ENCODE measurements at places on chromosomes 11 and 22.
A peak's percentile ranks its signal among the peaks of the same experiment; 100 is the strongest.

GRCh38 chr22:38218661-38219622 lies 17.1 kb downstream of the MAFF start:
- no peak for DNase-seq

DNA sequence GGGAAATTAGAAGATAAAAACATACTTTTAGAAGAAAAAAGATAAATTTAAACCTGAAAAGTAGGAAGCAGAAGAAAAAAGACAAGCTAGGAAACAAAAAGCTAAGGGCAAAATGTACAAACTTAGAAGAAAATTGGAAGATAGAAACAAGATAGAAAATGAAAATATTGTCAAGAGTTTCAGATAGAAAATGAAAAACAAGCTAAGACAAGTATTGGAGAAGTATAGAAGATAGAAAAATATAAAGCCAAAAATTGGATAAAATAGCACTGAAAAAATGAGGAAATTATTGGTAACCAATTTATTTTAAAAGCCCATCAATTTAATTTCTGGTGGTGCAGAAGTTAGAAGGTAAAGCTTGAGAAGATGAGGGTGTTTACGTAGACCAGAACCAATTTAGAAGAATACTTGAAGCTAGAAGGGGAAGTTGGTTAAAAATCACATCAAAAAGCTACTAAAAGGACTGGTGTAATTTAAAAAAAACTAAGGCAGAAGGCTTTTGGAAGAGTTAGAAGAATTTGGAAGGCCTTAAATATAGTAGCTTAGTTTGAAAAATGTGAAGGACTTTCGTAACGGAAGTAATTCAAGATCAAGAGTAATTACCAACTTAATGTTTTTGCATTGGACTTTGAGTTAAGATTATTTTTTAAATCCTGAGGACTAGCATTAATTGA lies 1.0 kb downstream of the MALAT1 start:
- DNase-seq, result no peak

GRCh38 chr11:91653079-91653754 lies 571.4 kb upstream of the FAT3 start:
- no peak for DNase-seq

- no peak for DNase-seq
Observed at GRCh38 chr22:48342732-48343131, 1484.9 kb downstream of the BRD1 start.

- DNase-seq, result no peak
Observed at GRCh38 chr11:33296695-33297094, 39.5 kb downstream of the HIPK3 start.

DNA sequence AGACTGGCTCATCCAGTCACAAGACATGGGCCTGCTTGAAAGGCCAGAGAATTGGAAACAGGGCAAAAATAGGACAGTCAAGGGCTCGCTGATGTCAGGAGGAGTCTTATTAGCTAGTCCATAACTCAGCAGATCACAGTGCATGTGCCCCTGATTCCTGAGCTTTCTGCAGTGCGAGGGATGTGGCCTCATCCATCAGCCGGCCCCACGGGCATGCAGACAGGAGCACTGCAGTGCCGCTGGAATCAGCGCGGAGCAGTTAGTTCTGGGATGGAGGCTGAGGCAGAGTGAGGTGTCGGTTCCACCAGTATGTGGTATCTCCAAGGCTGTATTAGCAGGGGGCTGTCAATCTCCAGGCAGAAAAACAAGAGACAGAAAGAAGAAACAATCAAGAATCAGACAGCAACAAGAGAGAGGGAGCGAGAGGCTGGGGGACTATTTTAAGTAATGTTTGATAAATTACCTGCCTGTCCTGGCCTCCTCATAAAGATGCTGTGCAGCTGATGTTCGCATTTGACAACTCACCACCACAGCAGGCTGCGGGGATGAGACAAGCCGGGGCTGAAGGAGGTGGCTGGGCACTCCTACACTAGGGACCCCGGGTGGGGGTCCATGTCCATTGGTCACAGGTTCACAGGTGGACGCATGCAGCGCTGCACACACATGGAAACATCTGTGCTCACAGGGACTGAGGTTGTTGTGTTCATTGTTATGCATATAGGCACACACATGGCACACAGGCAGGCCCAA lies 167.2 kb downstream of the TRIM29 start:
- DNase-seq, result no peak

DNA sequence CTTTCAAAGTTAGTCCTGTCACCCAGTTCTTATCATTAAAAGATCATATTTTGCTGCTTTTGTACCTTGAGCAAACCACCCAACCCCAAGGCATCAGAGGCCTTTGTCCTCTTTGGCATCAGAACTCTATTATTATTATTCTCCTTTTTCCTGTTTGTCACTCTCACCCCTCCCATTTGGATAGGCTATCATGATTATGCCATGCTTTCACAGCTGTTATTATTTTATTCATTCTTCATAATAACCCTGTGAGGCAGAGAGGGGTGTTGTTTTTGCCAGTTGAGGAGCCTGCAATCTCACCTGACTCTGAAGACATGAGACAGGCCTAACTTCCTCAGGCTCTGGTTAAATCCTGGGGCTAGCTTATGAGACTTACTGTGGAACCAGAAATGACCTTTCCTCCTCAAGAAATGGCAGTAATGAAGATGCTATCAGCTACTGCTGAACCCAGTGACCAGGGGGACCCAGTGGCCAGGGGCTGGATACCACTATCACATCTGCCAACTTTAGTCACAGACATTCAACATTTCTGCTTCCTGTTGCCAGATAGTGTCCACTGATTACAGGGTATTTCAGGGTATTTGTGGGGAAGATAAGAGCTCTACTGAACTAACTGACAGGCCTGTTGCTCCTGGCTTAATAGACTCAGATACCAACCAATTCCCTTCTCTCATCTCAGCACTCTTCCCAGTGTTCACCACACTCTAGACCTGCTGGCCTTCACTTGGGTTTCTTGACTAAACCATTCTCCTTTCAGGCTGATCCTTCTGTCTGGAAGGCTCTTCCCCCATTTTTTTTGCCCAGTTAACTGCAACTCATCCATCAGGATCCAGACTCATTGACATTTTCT lies 11.8 kb upstream of the SWAP70 start:
- DNase-seq, result no peak

- DNase-seq, result no peak
Observed at GRCh38 chr11:19558189-19558986, 154.2 kb upstream of the NAV2 start.

GRCh38 chr11:14029440-14029839 lies 66.9 kb downstream of the SPON1 start:
- no peak for DNase-seq

DNA sequence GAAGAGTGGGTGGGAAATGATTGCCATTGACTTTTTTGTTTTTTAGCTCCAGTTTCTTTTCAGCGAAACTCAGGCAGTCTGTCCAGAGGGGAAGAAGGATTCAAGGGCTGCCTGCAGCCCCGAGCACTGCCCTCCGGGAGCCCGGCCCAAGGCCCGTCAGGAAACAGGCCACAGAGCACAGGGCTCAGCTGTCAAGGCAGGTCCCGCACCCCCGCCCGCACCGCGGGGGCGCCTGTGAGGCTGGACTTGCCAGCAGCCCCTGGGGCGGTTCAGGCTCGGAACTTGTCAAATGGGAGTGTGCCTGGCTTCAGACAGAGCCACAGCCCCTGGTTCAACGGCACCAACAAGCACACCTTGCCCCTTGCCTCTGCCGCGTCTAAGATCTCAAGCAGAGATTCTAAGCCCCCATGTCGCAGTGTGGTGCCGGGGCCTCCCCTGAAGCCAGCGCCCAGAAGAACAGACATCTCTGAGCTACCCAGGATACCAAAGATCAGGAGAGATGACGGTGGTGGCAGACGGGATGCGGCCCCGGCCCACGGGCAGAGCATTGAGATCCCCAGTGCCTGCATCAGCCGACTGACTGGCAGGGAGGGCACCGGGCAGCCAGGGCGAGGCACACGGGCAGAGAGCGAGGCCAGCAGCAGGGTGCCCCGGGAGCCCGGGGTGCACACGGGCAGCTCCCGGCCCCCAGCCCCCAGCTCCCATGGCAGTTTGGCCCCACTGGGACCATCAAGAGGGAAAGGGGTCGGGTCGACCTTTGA lies 8.6 kb downstream of the IRF7 start:
- DNase-seq, result no peak

GRCh38 chr11:45646275-45646927 lies 19.0 kb downstream of the CHST1 start:
- DNase-seq, result no peak

- DNase-seq, result no peak
Observed at GRCh38 chr11:60905551-60906113, 753 bp downstream of the PRPF19 start.

- no peak for DNase-seq
Observed at GRCh38 chr11:13016415-13016814, 7.3 kb downstream of the RASSF10 start.

DNA sequence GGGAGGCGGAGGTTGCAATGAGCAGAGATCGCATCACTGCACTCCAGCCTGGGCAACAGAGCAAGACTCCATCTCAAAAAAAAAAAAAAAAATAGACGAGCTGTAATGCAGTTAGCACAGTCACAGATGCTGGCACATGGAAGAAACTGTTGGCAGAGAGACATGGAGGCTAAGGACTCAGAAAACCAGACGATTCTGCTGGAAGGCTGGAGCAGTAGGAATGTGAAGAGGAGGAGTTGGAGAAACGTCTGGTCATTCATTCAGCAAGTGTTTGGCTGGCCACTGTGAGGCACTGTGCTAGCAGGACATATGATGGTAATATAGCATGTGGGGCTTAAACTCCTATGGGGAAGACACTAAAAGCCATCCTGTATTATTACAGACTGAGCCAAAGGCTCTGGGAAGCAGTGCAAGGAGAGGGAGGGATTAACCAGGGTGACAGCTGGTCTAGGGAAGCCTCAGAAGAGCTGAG lies 5.0 kb downstream of the UQCR10 start:
- DNase-seq, result no peak

DNA sequence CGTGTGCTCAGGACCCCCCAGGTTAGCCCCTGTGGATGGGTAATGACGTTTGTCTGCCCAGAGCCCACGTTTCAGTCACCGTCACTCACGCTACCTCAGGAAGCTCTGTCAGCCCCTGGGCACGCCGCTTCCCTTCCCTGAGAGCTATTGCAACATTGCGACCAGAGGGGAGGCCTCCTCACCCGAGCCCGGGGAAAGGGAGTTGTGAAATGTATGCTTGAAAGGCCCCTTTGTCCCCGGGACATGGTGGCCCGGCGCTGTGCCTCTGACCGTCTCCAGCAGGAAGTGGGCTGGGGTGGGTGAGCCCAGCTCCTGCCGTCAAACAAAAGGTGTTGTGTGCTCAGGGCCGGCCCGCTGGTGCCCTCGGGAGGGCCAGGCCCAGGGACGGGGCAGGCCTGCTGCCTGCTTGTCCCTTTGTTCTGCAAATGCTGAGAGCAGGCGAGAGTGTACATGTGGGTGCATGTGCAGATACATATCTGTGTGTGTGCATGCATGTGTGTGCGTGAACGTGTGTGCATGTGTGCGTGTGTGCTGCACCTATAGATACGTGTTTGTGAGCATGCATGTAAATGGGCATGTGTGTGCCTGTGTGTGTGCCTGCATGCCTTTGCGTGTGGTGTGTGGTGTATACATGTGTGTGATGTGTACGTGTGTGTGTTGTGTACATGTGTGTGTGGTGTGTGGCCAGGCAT lies 1125.0 kb downstream of the BRD1 start:
- DNase-seq, result no peak

- peak; percentile 79 for DNase-seq
Observed at GRCh38 chr11:117072517-117073461, 25.4 kb downstream of the SIK3 start.

- DNase-seq, result no peak
Observed at GRCh38 chr11:129312730-129313503, 62.7 kb upstream of the BARX2 start.

GRCh38 chr22:37439347-37439746 lies 12.1 kb upstream of the ELFN2 start:
- no peak for DNase-seq

DNA sequence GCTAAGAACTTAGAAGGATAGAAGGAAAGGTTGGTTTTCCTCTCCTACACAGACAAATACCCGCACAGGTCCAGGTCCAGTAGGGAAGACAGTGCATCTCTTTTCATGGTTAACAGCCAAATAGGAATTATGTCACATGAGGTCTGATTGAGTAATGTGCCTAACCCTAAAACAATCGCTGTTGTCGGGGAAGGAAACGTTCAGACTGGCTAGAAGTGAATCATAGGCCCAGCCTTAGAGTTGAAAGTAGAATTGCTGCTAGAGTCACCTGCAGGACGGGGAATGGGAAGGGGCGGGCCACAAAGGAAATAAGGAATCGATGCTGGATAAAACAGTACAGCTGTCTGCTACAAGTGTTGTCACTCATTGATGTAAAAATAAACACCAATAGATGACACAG lies 12.4 kb upstream of the HTATIP2 start:
- no peak for DNase-seq

- DNase-seq, result no peak
Observed at GRCh38 chr11:85967457-85967856, 101.4 kb downstream of the PICALM start.

DNA sequence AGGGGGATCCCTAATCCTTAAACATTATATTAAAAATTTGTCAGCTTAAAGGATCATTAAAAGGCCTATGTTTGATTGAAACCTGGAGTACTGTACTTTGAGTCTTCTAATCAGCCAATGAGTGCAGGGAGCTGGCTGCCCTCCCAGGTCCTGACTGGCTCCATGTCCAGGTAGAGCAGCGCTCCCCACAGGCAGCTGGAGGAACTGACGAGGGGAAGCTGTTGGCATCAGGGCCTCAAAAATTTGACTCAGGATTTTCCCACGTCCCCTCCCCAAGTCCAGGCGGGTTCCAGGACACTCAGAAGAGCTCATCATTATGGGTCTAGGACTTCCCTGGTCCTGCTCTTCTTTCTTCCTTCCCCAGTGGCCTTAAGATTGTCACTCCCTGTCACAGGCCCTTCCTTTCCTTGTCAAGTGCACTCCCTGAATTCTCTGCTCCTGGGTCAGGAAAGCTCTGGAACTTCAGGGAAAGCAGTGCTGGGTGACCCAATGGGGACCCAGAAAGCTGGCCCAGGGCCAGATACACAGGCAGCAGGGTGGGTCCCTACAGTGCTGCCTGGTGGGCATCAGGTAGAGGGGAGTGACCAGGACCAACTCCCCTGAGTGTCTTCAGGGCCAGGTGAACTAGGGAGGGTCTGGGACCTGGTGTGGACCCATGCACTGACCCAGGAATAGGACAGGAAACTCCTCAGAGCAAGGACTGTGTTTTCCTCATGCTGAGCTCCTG lies 65.5 kb downstream of the GGTLC2 start:
- no peak for DNase-seq

DNA sequence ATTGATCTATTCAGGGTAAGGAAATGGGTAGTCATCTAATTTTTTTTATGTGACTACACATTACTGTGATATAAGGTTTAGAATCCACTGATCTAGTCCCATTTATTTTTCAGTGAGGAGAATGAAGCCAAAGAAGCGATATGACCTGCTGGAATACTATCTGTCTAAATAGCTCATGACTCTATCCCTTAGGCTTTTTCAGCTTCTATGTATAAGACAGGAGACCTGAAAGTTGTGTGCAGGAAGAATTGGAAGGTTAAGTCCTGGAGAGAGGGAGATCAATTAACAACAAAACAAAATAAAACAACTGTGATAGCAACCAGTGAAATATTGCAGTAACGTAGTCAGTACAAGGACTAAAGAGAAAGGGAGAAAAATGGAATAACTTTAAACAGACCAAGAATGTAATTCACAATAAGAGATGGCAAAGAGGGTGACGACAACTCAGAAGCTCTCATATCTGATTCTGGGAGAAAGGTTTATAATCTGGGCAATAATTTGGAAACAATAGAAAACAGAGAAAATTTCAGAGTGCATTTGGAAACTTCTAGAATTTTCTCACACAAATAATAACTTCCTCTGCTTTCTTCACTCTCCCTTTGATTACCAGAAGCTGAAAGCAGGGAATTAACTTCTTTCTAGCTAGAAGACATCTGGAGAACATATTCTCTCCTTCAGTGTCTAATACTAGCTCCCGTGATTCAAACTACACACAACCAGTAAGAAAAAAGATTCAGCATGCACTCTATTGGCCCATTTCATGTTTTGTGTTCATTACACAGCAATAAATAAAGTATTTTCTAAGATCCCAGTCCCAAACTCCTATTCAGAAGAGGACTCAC lies 19.2 kb upstream of the CASP12 start:
- DNase-seq, result no peak

Data from fibroblast of skin of left biceps (primary cell).